ENCODE measurements at places on chromosomes 4 and X.

- no peak for DNase-seq
Observed at GRCh38 chrX:117335209-117335608, 781.4 kb downstream of the KLHL13 start.

DNA sequence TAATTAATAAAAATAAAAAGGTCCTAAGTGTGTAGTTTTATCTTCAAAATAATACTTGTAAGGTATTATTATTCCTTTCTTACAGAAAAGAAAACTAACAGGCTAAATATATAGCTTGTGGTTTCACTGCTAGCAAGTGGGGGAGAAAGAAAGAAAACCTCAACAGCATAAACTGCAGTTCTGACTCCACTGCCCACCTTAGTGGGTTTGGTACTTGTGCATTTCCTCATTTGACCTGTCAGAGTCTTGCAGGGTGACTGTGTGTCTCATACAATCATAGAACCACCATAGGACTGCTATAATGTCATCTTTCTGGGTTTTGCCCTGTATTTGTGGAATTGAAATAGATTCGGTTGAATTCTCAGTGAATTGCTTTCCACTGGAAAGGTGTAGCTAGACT lies 94.7 kb upstream of the PUDP start:
- no peak for DNase-seq

DNA sequence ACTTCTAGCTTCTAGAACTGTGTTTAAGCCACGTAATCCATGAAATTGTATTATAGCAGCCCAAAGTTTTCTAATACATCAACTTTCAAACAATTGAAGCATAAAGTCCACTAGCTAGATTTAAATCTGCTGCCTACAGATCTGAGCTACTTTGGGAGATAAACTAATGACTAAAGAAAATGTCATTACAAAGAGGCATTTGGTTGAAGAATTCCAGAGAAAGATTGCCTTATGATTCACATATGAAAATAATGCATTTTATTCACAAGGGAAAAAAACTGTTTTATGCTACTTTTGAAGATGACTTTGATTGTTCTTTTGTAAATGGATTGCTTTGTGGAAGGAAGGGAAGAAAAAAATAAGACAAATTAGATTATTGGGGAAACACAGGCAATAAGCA lies 124.1 kb upstream of the SLIT2 start:
- DNase-seq: no peak

DNA sequence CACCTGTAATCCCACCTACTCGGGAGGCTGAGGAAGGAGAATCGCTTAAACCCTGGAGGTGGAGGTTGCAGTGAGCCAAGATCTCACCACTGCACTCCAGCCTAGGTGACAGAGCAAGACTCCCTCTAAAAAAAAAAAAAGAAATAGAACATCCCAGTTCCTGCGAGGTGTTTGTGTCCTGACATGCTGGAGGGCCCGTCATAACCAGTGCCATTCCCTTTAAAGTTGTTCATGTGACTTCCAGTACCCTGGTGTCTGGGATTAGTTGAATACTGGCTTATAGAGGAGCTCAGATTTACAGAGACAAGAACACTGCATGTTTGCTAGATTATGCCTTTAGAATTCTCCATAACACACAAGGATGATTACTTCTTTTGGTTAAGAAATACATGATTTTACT lies 37.6 kb upstream of the TADA2B start:
- no peak for DNase-seq

DNA sequence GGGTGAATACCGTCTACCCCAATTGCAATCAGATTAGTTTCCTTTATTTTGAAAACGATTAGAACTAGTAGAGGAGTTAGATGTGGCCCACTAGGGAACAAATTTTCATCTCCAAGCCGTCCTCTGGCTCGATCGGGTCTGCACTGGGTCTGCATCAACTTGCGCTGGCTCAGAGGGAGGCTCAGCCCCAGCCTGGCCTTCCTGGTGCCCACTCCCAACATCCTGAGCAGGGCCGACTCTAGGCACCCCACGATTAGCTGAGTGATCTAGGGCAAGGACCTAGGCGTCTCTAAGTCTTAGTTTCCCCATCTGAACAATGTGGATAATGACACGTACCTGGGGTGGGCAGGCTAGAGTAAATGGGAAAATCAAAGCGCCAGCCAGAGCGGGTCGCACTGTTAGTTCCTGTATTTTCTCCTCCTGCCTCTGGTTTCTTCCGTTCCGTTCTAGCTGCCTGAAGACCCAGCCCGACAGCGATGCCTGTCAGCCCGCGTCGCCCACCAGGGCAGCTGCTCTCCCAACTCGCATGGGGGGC lies 7.7 kb upstream of the HAND2 start:
- no peak for DNase-seq

DNA sequence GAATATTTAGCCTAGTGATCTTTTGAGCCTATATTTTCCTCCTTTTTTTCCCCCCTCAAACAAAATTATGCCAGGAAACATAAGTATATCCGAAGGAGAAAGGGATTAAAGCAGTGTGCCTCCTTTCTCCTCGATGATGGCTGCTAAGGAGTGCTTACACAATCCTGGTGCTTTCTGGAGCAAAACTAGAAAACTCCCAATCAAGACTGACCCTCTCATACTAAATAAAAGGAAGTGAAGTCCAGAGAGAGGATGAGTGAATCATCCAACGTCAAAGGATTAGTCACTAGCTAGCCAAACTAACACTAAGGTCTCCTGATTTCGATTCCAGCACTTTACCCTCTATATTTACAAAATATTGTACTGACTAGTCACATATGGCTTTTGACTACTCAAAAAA lies 146.8 kb downstream of the PPP3CA start:
- no peak for DNase-seq

DNA sequence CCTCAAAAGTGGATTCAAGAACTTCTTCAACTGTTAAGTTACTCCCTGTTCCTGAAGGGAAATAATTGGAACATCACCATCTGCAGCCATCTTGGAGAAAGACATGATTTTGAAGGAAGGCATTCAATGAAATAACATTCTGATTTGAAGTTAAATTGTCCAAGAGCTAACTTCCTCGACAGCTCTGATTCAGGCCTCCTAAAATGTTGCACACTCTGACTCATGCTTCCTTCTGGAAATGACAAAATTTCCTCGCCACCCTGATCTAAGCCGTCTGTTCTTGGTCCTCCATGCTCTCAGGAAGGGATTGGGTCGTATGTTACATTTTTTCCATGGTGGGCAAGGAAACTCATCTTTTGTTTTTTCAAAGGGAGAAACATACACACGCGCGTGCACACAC lies 496.9 kb upstream of the DIPK2B start:
- no peak for DNase-seq

GRCh38 chr4:17577665-17578481 lies 875 bp downstream of the LAP3 start:
- DNase-seq: no peak

DNA sequence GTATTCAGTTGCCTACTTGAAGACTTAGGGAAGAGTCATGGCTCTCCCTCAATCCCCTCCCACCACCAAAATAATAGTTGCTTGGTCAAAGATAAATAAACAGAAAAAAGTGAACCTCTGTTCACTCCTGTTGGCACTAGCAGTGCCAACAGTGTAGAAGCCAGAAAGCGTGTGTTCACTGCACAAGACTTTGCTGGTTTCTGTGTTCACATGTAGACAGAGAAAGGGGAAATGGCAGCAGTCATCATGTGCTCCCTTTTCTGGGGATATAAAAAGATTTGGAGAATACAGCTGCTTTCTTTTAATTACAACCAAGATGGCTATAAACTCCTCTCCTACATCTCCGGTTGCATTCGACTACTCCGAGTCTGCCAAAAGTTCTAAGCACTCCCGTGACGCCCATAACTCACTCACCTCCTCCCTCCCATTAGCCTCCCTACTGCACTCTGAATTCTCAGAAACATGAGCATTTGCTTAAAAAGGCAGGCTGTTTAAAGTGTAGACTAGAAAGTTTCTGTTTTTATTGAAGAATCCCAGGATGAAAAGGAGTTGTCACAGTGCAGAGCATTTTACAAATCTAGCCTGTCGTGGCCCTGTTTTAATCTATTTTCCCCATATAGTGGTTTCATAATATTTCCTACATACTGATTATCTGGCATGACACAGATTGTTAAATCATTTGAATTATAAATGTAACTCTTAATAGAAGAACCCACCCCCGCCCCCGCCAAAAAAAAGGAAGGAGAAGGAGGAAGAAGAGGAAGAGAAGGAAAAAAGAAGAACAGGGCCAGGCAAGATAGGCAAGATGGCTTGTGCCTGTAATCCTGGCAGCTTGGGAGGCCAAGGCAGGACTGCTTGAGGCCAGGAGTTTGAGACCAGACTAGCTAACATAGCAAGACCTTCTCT lies 16.7 kb downstream of the LGI2 start:
- DNase-seq: no peak

DNA sequence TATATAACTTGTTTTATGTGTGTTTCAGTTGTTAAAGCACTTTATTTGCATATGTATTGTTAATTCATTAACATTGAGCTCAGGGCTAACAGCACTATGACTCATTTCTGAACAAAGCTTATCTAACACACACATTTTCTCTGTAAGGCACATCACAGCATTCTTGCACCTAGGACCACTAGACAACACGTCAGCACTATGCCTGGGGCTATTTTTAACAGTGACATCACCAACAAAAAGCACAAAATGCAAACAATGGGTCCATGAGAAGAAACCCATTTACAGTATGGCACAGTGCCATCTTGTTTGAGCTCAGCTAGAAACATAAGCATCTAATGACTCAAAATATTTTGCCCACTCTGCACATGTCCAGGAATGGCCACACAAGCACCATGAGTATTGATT lies 124.4 kb downstream of the RELL1 start:
- DNase-seq: no peak

DNA sequence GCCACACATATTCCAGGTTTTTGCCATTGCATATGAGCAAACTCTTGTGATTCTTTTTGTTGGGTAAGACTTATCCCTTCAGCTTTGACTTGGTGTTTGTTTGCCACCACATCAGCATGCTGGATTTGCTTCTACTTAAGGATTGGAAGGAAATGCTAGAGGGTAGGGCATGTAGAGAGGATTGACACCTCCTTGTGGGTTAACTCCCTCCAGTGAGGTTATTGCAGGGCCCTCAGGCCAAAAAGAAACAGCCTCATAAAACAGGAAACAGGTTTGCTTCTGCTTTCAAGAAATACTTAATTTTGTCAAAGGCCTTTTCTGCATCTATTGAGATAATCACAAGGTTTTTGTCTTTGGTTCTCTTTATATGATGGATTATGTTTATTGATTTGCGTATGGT lies 15.2 kb upstream of the INPP4B start:
- DNase-seq: no peak

DNA sequence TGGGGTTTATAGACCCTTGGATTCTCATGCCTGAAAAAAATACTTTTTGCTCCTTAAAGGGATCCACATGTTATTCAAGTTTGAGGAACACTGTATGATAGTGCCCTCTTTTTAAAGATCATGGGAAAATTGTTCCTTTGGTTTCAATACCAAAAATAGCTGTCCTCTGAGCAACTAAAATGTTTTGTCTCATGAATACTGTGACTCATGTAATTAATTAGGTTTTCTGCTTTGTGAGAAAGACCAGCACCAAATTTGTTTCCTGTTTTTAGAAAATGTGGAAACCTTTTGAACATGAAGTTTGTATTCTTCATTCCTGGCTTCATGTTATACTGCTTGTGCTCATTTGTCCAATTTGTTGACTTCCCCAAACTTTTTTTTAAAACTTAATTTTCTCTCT lies 127.6 kb upstream of the SH3RF1 start:
- DNase-seq: no peak

GRCh38 chr4:163911891-163912290 lies 417.4 kb downstream of the TMA16 start:
- DNase-seq: no peak

DNA sequence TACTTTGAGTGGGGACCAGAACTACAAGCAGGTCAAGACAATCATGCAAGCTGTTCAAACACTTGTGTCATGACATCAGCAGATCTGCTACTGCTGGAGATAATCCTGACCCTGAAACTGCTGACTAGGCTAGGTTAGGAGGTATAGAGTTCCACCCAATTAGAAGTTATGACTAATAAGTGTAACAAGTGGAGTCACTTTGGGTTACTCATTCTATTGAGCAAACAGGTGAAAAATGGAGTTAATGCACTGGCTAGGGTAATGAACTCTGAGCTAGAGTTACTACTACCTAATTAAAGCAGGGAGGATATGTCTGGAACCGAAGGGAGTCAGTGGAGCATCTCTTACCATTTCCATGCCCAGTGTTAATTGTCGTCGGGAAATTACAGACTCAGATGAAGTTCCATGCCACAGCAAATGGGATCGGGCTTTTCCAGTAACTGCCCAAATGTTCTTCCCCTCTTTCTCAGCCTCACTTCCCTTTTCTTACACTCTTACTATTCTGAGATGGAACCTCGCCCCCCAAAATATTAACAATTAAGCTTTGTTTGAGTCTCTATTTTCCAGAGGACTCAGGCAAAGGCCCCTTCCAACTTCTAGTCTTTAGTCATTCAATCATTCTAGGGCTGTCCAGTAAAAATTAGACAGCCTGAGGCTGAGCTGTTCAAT lies 19.8 kb upstream of the MANBA start:
- no peak for DNase-seq

DNA sequence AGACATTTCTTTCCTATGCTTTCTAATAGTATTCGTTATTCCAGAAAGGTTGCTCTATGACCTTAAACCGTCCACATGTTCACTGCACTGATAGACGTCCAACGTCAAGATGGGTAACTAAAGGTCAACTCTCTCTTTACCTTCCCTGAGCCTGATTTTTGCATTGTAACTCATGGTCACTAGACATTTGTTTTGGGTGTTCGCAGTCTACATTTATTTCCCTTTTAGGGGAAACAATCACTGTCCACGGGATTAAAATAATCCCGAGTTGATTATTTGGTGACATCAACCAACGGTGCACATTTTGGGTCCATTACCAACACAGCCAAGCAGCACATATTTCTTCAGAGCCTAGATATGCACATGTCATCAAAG lies 540 bp upstream of the HADH start:
- DNase-seq: no peak

DNA sequence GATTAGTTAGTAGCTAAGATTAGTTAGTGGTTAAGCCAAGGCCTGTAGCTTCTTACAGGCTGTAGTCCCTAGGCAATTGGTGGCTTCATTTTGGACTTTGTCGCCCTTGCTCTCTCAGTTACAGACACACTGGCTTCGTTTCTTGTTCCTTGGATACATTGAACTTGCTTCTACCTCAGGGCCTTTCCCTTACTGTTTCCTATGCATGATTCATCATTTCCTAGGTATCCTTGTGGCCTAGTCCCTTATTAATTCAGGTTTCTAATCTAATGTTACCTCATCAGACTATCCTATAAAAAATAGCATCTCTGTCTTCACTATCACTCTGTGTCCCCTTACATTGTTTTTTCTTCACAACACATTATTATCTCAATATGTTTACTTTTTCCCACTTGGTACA lies 45.5 kb upstream of the LCORL start:
- no peak for DNase-seq

- no peak for DNase-seq
Observed at GRCh38 chr4:158155656-158156356, 17.0 kb downstream of the GASK1B start.
